ENCODE measurements at places on chromosomes 3 and 15.

DNA sequence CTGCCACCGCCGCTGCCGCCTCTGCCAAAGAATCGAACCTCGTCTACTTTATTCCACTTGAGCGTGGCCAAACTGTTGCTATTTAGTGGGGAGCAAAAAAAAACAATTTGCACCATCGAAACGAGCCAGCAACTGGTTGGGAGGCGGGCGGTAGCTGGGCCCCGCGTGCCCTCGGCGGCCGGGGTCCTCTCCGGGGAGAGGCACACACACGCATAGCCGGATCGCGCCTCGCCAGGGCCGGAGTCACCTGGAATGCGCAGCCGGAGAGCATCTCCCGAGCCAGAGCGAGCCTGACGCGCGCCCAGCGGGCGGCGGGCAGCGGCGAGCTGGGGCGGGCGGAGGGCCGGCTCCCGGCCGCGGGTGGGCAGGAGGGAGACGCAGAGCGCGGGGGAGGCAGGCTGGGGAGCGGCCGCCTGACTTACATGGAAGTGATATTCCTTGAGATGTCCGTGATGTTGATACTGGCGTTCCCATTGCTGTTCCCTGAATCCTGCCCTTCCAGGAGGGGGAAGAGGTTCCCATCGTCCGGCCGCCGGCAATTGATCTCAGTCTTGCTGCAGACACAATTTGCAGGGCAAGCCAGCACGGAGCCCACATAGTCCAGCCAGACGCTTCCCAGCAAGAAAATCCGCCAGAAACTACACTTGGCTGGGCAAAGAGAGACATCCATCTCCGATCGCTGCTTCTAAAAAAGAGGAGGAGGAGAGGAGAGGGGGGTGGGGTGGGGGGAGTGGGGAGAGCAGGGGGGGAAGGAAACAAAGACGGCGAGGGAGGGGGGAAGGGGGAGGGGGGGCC, 858 bp downstream of the NTRK3 start:
- peak; percentile 21 for DNase-seq

- DNase-seq = peak; percentile 84
Measured at GRCh38 chr3:150798122-150798618, 35.2 kb upstream of the SIAH2 start.

- no peak for DNase-seq
Measured at GRCh38 chr3:113286524-113286923, 75.2 kb downstream of the BOC start.

GRCh38 chr3:46509661-46510187, 11.9 kb downstream of the RTP3 start:
- DNase-seq = no peak

DNA sequence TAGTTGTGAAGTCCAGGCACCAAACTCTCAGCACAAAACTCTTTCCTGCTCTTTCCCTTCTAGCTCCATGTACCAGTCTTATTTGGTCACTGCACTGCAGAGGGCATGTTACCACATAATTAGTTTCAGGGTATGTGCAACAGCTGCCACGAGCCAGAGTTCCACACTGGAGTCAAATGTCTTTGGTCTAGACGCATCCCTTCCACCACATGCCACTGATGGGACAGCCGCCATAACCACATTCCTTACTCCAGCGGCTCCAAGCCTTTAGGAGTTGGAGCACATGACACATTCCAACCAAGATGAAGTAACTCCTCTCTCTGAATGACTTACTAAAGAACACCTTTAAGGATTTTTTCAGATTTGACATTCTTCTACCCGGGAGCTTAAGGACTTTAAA, 153.4 kb downstream of the ERC2 start:
- peak; percentile 96 for DNase-seq

GRCh38 chr15:28094732-28095521, 4.2 kb downstream of the OCA2 start:
- no peak for DNase-seq

GRCh38 chr3:65252266-65252665, 564.5 kb upstream of the ADAMTS9 start:
- no peak for DNase-seq

GRCh38 chr15:31324806-31325594, 1.6 kb upstream of the KLF13 start:
- DNase-seq = no peak

GRCh38 chr15:82062479-82063454, 16.9 kb upstream of the MEX3B start:
- no peak for DNase-seq

DNA sequence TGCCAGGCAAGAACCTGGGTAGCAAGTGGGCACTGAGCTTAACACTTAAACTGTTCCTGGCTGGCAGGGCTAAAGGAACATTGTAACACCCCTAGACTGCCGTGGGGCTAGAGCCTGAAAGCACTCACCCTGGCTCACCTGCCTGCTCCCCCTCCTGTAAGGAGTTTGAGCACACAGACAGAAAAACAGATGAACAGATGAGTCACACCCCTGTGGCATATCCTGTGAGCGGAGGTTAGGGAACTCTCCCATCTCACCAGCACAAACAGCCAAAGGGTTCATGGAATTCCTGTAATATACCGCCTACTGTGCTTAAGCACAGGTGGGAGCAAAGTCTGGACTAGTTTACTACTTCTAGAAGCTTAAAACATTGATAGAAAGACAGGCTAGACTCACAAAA, 300.1 kb downstream of the ROBO1 start:
- no peak for DNase-seq

- DNase-seq = no peak
Measured at GRCh38 chr3:31116651-31117050, 222.2 kb upstream of the GADL1 start.

- peak; percentile 79 for DNase-seq
Measured at GRCh38 chr3:107992976-107993684, 97.7 kb downstream of the CD47 start.

DNA sequence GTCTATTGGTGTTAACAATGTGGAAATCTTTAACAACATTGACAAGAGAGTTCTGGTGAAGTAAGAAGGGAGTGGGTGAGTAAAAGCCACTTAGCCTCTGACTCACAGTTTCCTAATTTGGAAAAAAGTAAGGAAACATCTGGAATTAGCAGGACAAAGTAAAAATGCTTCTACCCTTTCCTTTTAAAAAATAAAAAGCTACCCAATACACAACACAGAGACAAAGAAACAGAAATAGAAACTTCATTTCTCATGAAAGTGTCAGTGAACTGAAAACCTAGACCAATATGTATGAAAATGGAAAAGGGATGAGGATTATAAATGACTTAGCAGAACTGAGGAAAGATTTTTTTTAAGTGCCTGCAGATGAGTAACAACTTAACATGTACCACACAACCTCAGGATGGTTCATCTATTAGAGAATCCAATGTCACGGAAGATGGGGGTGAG, 65.4 kb downstream of the SSR3 start:
- DNase-seq = no peak

GRCh38 chr3:132800958-132801357, 78.7 kb upstream of the NPHP3 start:
- no peak for DNase-seq

Data from trophoblast cell (in vitro differentiated cells and primary cell).